Liver (tissue), 10 donors: ENCODE measurements at places on chromosomes 12 and 14.

DNA sequence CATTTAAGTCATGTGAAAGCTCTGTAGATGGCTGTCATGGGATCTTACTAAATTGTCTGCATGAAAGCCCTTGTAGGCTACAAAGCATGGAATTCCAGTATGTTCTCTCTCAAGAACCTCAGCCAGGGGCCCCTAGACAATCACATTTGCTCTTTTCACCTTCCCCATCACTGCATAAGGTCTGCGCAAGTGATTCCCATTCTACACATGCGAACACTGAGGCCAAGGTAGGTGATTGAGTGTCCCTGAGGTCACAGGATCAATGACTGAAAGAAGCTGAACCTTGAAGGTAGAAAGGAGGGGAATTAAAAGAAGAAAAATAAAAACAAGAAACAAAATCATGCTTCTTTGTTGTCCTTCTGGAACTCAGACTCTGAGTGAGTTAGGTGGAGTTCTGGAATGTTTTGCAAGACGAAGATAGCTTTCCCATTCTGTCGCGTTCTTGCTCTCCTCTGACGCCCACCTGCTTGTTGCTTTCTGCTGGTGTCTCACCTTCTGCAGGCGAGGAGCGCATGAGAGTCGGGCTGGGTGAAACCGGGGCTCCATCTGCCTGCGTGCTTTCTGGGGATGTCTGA is 79.9 kb downstream of the SPRING1 start:
- no peak for DNase-seq

DNA sequence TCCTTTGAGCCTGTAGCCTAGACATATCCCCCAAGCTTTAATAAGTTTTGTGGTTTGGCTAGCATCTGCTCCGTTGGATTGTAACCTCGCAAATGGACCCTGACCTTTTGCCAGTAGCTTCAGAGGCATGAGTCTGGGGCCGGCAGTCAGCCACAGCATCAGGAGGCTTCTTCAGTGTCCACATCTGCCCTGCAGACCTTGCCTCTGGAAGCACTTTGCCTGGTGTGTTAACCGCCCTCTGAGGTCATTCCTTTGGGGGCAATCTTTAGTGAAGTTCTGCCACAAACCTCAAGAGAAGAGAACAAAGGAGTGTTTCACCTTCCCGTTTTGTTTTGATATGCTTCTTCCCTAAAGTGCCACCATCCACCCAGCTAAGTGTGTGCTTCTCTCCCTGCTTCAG is 71.4 kb downstream of the GNS start:
- DNase-seq: no peak

DNA sequence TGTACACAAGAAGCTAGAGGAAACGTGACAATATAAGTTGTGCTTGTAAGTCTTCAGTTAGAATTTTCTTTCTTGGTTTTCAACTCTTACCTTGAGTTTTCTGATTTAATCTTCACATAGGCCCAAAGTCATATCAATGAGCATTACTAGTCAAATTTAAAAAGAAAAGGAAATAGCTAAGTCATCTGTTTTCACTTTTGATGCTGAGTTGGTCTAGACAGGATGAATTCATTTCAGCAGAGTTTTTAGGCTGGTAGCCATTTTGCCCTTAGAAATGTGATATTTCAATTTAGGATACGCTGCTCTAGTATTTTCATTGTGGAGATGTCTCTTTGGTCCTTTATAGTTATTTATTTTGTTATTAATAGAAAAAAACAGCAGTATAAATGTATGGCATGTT is 44.6 kb upstream of the KRAS start:
- no peak for DNase-seq

- DNase-seq: no peak
Observed at GRCh38 chr12:66352197-66352596, 49.9 kb downstream of the HELB start.

DNA sequence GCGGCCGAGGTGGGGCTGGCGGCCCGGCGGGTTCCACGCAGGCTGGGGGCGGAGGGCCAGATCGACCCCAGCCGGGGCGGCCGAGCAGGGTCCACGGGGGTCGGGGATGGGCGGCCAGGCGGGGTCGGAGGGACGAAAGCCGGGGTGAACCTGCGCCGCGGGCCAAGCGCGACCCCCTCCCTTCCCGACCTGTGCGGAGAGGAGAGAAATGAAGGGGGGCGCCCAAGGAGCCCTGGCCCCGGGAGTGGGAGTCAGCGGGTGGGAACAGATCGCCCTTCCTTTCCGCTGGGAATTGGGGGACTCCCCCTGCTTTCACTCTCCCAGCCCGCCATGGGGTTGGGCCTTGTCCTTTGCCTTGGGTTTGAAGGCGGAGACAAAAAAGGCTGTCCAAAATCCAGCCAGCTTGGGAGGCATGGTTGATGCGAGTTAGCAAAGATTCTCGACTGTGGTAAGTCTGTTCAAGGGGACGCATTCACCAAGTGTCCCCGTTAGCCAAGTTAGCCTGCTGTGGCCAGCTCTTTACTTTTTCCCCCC is 559 bp upstream of the CKAP4 start:
- DNase-seq: peak; percentile 46

GRCh38 chr14:30558362-30558674 is 640 bp upstream of the G2E3 start:
- DNase-seq: no peak

GRCh38 chr12:25971654-25972041 is 13.2 kb downstream of the RASSF8 start:
- DNase-seq: no peak

DNA sequence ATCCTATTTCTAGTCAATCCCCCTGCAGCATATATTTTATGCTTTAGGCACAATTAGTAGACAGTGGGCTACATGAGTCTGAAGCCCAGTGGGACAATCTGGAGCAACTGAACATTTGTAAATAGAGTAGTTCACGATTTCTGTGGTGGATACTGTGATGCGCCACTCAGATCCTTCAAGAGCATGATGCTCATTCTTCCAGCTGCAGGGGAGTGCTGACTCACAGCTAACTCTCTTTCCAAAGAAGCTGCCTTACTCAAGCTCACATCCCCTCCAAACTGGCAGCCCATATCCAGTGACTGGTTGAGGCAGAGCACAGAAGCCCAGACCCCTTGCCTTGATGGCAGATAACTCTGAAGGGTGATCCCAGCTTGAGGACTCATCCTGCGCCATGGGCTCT is 224.2 kb upstream of the EEA1 start:
- no peak for DNase-seq

GRCh38 chr12:104964167-104964855 is 6.2 kb upstream of the SLC41A2 start:
- DNase-seq: no peak

- no peak for DNase-seq
Observed at GRCh38 chr12:86286119-86286518, 29.9 kb upstream of the MGAT4C start.

DNA sequence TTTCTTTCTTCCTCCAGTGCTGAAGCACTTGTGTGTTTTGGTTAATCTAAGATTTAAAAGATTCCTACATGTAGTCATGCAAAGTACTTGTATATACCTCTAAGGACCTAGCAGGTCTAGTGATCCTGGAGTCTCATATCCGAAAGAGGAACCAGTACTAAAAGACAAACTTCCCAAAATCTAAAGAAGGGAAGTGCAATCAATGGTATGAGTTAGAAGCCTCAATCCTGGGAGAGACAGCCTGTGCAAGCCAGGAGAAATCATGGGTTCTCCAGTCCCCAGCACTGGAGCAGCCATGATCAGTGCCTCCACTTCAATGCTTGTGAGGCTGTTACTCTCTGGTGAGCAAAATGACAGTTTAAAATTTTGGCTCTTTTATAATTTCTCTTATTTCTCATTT is 277.4 kb downstream of the DAD1 start:
- DNase-seq: no peak
